ENCODE measurements at places on chromosomes 1 and 21.

DNA sequence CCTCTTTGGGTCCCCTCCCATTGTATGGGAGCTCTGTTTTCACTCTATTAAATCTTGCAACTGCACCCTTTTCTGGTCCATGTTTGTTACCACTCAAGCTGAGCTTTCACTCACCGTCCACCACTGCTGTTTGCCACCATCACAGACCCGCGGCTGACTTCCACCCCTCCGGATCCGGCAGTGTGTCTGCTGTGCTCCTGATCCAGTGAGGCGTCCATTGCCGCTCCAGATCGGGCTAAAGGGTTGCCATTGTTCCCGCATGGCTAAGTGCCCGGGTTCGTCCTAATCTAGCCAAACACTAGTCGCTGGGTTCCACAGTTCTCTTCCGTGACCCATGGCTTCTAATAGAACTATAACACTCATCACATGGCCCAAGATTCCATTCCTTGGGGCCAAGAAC lies 157.2 kb downstream of the SEC16B start:
- DNase-seq: no peak

- DNase-seq: no peak
These were observed 9.1 kb upstream of the IER5 start for GRCh38 chr1:181079382-181079781.

- no peak for DNase-seq
These were observed 143.7 kb upstream of the ETS2 start for GRCh38 chr21:38661889-38662568.

DNA sequence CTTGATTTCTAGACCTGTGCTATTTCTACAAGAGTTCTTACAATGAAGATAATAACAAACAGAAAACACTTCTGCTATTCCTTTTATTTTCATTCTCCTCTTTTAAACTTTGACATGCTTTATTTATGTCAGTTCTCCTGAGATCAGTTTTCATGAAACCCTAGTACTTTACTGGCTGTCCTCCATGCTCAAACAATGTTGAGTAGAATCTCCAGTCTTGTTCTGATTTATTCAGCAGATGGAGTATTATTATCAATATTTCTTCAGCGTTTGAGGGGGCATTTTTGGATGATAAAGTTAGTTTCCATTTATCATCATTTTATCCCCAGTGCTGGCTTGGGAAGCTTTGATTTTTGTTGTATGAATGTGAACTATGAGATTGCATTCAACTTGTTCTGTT lies 85.9 kb upstream of the WARS2 start:
- no peak for DNase-seq

GRCh38 chr1:3433596-3434320 lies 20.7 kb upstream of the ARHGEF16 start:
- peak; percentile 26 for DNase-seq

DNA sequence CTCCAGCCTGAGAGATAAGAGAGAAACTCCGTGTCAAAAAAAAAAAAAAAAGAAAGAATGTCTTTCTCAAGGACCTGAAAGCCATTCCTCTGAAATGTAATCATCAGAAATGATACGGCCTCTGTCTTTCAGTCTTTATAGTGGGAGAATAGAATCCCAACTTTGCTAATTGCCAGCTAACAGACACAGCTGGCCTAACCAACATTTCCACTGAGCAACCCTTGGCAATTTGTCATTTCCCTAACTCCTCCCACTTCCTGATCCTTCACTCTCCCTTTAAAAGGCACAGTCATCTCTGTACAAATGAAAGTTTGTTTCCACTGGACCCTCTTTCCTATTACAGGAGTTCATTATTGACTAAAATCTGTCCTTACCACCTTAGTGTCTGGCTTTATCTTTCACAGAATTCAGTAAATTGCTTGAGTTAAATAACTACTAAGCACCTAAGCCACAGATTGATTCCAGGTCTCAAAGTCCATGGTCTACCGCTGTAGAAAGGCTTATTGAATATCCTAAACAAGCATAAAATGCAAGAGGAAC lies 4.3 kb upstream of the CBR1 start:
- no peak for DNase-seq

DNA sequence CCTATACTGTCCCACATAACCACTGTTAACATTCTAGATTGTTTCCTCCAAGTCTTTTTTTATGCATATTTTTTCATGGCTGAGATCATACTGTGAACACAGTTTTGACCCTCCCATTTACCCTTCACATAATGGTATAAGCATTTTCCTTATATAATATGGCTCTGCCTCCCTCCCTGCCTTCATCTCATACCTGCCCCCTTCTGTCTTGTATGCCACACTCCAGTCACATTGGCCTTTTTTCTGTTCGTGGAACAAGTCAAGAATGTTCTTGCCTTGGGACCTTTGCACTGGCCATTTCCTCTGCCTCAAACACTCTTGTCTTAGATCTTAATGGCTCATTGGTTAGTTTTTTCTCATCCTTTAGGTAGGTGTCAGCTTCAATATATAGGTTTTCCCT lies 24.3 kb upstream of the ELAVL4 start:
- DNase-seq: no peak

DNA sequence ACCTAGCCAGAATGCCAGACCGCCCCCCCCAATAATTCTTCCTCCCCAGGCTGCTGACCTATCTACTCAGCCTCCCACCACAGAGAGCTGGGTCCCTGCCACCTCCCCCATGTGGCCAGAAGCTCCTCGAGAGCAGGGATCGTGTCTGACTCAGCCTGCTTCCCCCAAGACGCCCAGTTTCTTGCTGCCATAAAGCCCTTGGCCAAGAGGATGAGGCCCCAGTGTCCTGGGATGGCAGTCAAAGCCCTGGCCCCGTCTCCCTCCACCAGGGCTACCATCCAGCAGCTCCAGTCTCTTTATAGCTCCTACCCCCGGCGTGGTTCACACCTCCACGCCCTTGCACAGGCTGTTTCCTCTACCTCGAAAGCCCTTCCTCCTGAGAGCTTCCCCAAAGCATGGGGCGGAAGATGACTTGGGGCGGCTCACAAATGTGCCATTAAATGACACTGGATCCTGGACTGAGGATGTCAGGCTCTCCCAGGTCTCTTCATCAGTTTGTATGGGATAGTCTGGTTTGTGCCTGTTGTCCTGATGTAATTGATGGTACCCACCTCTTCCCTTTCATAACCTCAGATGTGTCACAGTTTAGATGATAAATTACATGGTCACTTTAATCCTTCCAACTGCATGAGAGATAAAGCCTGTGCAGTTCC lies 13.2 kb downstream of the ADGRB2 start:
- no peak for DNase-seq

GRCh38 chr21:30625449-30626165 lies 5.2 kb downstream of the KRTAP20-4 start:
- peak; percentile 46 for DNase-seq

DNA sequence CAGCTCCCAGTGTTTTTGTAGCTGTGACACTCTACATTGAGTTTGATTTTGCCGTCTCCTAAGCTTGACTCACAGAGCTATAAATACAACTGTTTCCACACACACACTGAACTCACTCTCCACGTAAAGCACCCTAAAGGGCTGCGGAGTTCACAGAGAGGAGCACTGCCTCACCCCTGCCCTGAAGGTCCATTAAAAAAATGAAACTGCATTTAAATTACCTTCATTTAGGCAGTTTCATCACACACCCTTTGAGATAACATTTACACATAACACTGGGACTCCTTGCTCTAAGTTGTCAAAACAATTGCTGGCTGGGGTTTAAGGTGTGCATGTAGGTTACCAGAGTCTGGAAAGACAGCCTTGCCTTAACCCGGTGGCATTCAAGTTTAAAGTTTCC lies 137.1 kb upstream of the MAGI3 start:
- no peak for DNase-seq

DNA sequence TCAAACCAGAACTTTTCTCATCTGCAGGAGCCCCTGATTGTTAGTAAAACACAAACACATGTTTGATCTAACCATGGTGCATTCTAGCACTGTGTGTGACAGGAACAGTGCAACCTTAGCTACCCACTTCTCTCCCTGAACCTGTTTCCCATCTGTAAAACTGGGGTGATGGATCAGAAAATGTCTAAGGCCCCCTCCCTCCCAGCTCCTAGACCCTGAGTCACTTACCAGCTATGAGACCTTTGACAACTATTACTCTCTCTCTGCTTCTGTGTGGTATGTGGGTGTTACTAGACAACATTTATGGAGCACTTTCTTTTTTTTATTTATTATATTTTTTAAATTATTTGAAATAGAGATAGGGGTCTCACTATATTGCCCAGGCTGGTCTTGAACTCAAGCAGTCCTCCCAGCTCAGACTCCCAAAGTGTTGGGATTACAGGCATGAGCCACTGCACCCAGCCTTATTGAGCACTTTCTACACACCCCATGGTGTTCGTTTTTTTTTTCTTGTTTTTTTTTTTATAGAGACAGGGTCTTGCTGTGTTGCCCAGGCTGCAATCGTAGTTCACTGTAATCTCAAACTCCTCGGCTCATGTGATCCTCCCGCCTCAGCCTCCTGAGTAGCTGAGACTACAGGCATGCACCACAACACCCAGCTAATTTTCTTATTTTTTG lies 2.6 kb downstream of the INPP5B start:
- DNase-seq: no peak

GRCh38 chr1:181714428-181714827 lies 231.1 kb downstream of the CACNA1E start:
- no peak for DNase-seq

DNA sequence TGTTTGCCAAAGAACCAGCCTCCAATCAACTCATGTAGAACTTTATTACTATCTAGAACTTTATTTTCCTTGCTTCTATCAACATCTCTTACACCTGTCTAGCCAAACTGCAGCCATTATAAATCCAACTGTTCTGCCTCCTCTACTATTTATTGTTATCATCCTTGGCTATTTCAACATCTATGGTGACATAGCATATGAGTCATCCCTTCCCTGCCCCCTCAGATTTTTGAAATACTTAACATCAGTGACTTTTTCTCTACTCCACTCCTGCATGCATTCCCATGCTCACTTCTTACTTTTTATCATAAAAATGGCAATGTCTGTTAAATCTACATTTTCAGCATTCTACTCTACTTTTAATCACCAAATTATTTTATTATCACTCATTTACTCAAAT lies 544.9 kb upstream of the NEGR1 start:
- no peak for DNase-seq

GRCh38 chr1:103122983-103123720 lies 14.8 kb upstream of the COL11A1 start:
- no peak for DNase-seq

DNA sequence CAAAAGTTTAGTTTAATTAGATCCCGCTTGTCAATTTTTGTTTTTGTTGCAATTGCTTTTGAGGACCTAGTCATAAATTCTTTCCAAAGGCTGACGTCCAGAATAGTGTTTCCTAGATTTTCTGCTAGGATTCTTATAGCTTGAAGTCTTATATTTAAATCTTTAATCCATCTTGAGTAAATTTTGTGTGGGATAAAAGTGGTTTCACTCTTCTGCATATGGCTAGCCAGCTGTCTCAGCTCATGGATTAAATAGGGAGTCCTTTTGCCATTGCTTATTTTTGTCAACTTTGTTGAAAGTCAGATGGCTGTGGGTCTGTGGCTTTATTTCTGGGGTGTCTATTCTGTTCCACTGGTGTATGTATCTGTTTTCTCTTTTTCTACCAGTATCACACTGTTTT lies 801.3 kb upstream of the ADGRL4 start:
- no peak for DNase-seq

DNA sequence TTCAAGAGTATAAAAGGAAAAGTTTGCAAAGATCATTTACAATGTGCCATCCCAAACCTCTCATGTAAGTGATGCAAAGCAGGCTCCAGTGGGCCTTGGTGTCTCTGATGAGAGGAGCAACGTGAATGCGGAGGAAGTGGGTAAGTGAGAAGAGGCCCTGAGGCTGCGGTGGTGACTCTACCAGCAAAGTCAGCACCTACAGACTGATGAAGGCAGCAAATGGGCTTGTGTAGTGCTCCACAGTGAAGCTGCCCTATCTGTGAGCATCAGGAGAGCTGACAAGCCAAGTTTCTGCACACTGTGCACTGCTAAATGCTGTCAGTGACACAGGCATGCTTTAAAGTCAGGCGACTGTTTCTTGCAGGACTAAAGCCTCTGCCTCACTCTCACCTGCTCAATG lies 15.6 kb upstream of the RAP1A start:
- no peak for DNase-seq

All from Right ventricle myocardium inferior (tissue), 1 donor.